ENCODE measurements at places on chromosomes 2 and 18.

DNA sequence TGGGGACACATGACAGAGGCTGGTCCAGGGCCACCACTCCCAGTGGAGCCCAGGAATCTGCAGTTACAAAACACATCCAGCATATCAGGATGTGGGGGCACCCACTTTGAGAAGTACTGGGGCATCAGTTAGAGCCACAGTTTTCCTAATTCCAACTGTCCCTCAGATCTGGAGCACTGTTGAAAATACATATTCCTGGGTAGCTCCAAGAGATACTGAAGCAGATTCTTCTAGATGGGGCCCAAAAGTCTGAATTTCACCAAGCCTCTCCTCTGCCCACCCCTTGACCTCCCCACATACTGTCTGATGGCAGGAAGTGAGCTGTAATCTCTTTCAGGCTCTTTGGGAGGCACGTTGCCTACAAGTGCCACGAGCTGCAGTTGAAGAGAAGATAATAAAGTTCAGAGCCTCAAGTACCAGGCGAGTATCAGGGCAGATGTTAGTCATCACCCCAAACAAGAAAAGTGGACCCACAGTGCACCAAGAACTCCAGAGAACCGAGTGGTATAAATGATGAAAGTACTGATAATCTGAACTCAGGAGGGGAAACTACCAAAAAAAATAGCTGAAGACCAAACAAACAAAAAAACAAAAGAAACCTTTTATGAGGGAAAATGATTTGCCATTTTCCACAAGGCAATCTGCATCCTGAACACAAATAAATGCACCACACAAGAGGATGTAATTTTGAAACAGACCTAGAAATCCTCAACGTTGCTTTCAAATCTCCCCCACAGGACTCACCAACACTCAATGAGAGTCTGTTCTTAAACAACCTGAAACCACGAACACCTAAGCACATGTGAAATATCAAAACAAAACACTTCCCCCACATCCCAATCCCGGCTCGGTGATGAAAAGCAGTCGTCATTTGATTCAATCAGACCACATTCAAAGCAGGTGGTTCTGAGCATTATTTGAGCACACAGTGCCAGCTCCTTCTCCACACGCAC, 98.7 kb downstream of the TCF4 start:
- ATAC-seq = no peak

GRCh38 chr2:56009758-56010458, 86.3 kb upstream of the EFEMP1 start:
- no peak for ATAC-seq

- no peak for ATAC-seq
These were observed 31.6 kb downstream of the LIMS1 start for GRCh38 chr2:108565778-108566375.

- ATAC-seq = no peak
These were observed 280.3 kb upstream of the ATP5MC3 start for GRCh38 chr2:175461839-175462238.

GRCh38 chr2:136751406-136751805, 13.9 kb upstream of the THSD7B start:
- no peak for ATAC-seq

- no peak for ATAC-seq
These were observed 1188.5 kb upstream of the NRXN1 start for GRCh38 chr2:52220393-52220792.

- ATAC-seq = no peak
These were observed 10.4 kb downstream of the COLEC11 start for GRCh38 chr2:3604991-3605961.

DNA sequence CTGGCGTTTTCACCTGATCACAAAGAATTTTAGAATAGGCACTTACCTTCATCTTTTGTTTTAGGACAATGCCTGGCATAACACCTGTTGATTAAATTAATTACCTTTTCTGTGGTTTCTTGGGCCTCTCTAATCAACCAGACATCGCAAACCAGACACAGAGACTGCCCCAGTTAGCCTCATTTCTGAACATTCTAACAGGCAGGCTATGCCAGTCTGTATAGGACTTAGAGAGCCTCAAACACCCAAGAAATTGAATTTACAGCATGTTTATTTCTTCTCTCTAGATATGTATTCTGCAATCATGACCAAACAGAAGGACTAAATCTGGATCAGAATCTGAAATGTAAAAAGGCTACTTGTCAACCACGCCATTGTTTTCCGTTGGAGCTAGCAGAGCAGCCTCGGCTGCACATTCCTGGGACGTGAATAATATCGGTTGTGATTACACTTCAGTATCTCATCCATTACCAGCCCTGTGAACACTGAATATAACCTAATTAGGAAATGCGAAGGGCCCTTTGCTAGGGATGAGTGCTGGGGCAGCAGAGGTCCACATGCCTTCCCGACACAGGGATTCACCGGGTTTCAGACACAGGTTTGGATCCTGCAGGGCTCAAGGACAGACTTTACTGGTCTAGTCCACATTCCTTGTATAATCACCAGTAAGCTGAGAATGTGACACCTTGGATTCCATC, 17.5 kb upstream of the CDC42EP3 start:
- peak; percentile 84 for ATAC-seq

DNA sequence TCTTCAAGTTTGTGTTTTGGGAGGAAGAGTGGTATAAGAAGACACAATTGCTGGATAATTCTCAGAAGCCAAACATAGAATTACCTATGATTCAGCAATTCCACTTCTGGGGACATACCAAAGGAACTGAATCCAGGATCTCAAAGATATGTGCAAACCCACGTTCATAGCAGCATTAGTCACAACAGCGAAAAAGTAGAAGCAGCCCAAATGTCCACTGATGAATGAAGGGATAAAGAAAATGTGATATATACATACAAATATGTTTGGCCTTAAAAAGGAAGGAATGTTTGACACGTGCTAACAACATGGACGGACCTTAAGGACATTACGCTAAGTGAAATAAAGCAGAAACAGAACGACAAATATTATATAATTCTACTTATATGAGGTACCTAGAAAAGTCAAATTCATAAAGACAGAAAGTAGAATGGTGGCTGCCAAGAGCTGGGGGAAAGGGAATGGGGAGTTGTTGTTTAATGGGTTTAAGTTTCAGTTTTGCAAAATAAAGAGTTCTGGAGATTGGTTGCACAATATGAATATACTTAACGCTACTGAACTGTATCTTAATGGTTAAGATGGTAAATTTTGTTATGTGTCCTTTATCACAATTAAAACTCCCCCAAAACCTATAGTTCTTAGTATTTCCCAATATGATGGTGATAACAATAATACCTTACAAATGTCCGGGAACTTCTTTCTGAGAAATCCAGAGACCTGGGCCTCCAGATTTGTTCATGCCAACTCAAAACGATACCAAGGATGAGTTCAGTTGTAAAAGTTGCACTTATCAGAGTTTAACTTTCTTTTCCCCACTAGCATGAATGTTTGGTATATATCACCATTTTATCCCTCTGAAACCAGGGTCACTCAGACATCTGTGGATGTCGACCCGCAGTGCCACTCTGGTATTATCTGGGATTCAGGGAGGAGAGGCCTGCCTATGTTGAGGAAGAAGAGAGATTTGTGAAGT, 33.7 kb upstream of the WIPF1 start:
- ATAC-seq = no peak

- peak; percentile 22 for ATAC-seq
These were observed 36.4 kb downstream of the TACR1 start for GRCh38 chr2:75162897-75163296.

DNA sequence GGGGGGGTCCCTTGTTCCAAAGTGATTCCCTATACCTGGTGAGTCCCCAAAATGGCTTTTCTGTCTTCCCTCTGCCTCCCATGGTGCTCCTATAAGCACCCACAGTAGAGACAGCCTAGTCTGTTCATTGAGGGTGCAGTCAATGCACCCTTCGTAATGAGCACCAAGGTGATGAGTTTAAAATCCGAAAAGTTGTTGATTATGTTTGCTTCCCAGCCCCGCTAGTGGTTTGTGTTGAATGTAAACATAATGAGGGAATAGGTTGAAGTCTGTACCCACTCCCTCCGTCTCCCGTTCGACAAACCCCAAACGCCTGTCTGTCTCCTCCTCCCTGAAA, 2.3 kb downstream of the FOSL2 start:
- no peak for ATAC-seq

DNA sequence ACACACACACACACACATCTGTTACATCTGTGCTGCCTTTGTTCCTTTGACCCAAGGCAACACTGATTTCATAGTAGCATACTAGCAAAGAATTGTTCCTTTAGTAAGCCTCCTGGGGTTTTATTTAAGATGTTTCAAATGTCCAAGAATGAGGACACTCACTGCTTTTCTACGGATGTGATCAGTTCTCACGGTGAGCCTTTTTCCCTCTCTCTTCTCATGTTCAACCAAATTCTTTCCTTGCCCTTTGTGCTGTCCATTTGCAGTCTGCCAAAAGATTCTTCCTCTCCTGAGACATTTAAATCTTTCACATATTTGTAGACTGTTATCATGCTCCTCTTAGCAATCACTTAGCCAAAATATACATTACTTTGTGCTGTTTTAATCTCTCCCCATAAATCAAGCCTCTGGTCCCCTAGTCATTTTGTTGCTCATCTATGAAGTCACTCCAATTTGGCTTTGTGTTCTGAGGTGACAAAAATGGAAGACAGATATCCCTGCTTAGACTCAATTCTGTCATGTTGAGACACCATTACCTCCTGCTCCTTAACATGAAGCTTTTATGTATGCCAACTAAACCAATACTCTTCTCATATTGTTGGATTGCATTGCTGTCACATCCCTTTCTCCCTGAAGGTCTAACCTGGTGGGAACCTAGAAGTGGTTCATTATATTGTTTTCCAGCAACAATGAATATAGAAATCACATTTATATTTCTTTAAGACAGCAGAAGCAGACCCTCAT, 1605.3 kb upstream of the ACVR2A start:
- ATAC-seq = no peak

DNA sequence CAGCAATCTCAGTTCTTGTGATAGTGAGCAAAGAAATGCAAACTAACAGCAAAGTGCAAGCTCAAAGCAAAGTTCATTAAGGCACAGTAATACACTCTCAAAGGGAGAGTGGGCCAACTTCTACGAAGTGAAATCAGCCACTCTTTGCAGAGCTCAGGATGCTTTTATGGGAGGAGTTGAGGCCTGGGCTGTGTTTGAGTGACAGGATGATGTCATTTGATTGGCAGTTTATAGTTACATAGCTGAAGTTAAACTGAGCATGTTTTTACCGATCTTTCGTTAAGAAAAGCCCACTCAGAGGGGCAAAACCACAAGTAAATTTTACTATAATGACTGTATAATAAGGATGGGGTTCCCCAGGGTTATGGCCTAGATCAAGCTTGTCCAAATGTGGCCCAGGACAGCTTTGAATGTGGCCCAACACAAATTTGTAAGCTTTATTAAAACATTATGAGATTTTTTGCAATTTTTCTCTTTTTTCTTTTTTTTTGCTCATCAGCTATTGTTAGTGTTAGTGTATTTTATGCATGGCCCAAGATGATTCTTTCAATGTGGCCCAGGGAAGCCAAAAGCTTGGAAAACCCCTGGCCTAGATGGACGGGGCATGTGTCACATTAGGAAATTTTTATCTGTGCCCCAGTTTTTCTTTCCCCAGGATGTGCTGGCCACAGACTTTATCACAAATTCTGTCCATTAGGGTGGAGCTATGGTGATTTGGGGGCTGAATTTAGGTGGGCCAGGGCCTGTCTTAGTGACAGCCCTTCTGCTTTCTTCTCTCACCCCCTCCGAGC, 8.3 kb upstream of the DNAH7 start:
- ATAC-seq = no peak

GRCh38 chr2:54966165-54966832, 84.0 kb downstream of the RTN4 start:
- ATAC-seq = no peak

- no peak for ATAC-seq
These were observed 154.5 kb downstream of the CLIP4 start for GRCh38 chr2:29269765-29270109.

DNA sequence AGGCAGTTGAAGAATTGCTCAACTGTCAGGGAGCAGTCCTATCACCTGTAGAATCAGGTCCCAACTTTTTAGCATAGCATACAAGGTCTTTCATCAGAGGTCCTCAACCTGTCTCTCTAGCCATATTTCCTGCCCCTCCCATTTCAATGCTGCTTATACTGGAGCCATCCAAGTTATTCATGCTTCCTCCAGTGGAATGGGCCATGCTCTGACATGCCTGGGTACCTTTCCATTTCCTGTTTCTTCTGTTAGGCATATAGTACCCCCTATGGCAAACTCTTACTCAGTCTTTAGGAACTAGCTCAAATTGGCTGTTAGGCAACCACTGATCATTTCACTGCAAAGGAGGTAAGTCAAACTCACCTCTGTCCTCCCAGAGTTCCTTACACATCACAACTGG, 51.0 kb upstream of the ABCA12 start:
- ATAC-seq = no peak

- ATAC-seq = no peak
These were observed 106.8 kb downstream of the ZNF519 start for GRCh38 chr18:14025306-14025940.

GRCh38 chr2:54630858-54631497, 92.5 kb upstream of the EML6 start:
- ATAC-seq = no peak

GRCh38 chr18:23237524-23238151, 102.4 kb downstream of the CABLES1 start:
- ATAC-seq = peak; percentile 70

DNA sequence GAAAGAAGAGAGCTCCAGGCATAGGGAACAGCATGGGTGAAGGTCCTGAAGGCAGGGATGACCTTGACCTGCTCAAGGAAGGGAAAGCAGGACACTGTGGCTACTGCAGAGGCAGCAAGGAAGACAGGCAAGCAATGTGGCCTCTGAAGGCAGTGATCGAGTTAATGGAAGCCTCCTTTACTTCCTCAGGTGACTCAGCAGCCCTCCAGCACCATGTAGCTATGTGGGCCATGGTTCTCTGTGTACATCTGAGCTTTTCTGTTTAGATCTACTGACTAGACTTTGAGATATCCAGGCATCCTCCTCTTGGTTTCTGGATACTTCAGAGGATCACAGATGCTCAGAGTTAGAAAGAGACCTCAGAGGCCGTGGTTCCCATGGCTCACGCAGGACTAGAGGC, 107.3 kb upstream of the PID1 start:
- no peak for ATAC-seq

DNA sequence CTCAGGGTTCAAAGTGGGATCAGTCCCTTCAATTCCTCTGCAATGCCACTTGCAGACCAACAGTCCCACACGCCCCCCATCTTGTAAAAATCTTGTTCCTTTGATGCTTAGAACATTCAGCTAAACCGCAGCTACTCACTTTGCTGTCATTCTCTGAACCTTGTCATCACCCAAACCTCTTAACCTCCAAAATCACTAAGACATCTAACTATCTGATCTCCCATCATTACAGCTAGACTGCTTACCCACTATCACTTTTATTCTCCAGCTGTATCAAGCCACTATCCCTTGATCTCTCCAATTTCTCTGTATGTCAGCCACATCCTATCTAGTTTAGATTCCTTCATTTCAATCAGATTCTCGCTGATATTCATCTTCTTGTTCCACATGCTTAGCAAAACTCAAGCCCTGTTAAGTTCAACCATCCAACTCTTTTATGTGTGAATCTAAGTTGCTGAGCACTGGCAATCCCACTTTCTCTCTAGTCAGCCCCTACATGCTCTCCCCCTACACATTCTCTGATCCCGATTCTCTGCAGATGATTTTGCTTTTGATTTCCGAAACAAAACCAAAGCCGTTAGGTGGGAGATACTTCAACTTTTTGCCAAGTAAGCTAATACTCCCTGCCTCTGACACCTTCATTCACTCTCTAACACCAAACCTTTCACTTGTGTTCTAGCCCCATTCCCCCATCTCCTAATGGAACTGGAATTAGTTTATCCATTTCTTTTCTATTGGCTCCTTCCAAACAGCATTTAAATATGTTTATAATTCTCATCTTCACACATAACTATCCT, 4.6 kb downstream of the GTF3C2 start:
- no peak for ATAC-seq

GRCh38 chr2:41763141-41763540, 284.7 kb upstream of the PKDCC start:
- no peak for ATAC-seq

Measured in gastroesophageal sphincter (tissue), 4 donors.